Fibroblast of pulmonary artery (primary cell): ENCODE measurements at places on chromosomes 2 and 18.

GRCh38 chr2:200131307-200131706, 175.2 kb upstream of the SPATS2L start:
- DNase-seq, result no peak

DNA sequence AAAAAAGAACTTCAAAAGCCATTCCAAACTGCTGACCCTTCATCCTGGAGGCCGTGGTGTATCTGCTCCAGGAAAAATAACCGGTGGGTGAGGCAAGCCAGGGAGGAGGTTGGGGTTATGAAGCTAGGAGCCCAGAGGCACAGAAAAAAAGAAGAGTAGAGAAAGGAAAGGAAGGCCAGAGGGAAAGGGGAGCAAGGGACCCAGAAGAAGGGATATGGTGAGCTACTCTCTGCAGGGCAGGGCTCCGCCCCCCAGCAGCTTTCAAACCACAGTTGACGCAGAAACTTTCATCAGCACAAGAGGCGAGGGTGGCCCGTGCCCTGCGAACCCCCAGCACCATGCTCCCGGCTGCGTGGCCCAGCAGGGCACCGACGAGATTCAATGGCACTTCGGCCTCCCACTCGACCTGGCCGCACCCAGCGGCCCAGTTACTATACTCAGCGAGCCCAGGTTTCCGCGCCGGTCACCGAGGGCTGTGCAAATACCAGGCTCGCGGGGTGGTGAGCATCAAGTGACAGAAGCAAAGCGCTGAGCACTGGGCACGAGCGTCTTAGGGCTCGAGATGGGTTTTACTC, 665 bp downstream of the MCM6 start:
- DNase-seq, result peak; percentile 50

- peak; percentile 60 for DNase-seq
Observed at GRCh38 chr2:234694244-234695013, 197.5 kb upstream of the ARL4C start.

GRCh38 chr2:175468431-175469098, 287.1 kb upstream of the ATP5MC3 start:
- DNase-seq, result no peak

GRCh38 chr18:55934821-55935220, 346.8 kb upstream of the TCF4 start:
- DNase-seq, result no peak

DNA sequence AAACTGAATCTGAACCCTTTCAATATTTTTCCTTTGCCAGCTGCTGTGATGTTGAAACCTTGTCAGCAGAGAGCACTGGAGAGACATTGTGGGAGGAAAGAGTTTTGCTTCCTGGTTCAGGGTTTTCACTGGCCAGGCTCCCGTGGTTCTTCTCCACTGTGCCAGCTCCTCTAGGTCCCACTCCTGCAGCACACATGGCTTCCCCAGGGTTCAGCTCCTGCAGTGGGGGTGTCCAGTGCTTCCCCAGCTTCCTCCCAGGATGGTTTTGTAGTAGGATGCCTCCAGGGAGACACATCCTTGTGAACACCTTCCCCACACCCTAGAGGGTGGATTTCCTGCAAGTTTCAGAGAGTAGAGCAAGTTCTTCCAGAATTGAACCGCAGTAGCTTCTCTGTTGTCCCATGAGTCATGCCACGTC, 24.0 kb upstream of the SULT1C3 start:
- peak; percentile 41 for DNase-seq

DNA sequence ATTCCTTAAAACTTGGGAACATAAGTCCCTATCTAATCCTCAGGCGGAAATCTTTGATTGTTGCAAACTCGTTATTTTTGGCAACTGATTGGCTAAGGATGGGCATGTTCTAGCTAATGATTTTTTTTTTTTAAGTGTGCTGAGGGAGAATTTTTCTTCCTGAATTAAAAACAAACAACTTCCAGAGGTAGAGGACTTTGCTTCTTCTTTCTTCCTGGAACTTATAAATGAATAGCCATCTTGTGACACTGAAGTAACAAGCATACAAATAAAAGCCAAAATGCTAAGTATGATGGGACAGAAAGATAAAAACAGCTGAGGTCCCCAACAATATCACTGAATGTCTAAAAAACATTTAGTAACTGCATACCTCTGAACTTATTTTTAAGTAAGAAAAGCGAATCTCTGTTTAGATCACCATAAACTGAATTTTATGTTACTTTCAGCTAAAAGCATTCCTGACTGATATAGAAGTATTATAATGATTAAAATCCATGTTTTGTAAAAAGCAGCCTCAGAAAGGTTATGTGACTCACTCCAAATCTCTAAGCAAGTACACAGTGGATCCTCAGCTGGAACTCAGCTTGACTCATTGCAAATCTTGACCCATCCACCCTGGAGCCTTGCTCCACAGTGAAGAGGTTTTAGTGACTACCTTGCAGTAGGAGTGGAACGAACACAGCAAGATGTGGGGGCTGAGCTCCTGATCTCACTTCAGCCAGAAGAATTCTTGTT, 344.4 kb downstream of the CLIP4 start:
- peak; percentile 34 for DNase-seq

DNA sequence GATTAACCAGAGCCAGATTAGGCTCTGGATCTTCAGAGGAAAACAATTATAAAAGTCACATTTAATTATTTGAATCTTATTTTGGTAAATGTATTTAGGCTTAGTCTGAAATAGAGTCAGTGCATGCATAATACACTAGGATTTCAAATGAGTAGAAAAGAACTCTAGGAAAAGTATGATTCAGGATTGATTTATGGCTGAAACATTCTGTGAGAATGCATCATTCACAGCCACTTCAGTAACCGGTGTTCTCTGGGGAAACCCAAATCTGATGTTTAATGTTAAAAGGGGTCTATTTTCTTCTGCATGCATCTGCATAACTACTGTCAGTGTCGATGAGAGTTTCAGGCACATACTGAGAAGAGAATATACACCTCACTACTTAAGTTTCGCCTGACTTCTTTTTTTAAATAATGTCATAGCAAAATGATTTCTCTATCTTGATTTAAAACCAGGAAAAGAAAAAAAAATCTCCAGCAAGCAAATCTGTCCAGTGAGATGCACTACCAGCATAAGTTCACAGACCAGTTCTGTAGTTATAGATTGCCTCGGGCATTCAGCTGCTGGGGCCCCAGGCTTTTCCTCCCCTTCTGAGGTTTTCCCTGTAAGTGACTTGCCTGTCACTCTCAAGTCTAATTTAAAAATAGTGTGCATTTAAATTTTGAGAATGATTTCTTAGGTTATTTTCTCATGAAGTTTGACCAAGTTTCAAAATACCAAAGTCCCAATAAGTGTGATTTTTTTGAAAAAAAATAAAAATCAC, 501.5 kb downstream of the NR4A2 start:
- DNase-seq, result no peak

GRCh38 chr2:64610316-64610855, 43.3 kb downstream of the SERTAD2 start:
- no peak for DNase-seq

DNA sequence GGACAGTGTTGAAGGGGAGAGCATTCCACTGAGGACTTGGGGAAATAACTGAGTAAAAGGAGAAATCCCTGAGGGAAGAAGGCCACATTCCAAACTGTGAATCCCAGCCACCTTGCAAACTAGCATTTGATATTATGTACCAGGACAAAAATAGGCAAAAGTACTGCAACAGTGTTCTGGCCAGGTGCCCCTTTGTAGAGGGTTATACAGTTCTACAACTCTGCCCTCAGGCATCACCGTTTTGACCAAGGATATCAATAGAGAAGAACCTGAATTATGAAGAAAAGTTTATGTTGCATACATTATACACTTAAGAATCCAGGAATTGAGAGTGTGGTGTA, 20.6 kb upstream of the CAVIN2 start:
- no peak for DNase-seq

DNA sequence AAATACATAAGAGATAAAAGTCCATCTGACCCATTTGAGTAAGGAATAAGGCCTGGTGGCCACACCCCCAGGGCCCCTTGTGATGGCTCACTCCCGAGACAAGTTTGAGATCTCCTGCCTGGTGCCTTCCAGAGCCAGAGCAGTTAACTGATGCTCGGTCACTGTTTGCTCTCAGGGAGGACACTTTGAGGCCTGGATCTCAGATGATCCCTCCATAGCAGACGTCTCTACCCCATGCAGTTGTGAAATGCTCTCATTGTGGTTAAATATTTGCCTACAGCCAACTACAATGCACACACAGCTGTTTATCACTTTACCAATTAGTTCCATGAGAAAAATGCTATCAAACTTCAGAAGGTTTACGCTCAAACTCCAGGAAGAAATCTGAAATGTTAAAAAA, 12.3 kb downstream of the GYPC start:
- DNase-seq, result peak; percentile 12

DNA sequence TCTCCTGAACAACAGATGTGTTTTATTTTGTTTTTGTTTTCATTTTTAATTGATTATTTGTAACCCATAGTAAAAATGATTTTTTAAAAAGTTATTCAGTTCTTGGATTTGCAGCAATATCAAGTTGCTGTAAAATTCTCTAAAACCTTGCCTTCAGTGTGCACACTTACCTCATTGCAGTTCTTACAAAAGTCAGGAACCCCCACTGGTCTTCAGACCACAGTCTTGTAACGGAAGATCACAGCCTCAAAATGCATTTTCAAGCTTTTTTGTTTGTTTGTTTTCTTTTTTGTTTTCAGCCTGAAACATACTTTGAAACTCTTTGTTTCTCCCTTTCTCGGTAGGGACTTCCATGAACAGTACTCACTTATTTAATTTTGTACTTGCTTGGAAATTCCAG, 1012.8 kb upstream of the GYPC start:
- no peak for DNase-seq

DNA sequence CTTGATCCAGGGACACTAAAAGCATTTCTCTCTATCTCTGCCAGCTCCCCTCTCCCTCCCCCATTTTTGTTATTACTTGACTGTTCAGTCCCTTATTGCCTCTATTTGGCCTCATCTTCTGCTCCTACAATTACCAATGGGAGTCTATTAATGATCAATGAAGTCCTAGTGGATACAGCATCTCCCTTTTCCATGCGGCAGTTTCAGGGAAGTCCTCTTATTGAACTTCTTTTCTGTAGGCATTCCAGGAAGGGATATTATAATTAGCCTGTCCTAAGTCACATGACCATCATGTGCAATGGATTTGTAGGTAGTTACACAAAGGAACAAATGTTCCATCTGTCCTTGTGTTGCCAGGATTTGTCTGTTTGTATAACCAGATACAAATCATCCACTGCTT, 495.1 kb upstream of the CNTNAP5 start:
- no peak for DNase-seq

DNA sequence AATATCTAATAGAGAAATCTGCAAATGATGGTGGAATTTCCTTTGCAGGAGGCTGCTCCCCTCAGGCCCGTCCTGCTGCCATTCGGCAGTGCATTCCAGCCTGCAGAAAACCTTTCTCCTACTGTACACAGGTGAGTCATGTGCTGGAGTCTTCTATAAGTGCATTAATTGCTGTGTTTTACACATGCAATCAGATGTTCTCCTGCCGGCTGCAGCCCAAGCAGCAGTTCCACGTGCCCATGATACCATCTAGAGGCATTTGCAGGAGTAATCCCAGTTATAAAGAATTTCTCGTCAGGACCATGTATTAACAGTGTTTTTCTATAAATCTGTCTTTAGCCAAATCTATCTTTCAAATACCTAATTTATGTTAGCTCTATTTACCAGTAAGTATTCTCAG, 304.7 kb upstream of the HNMT start:
- DNase-seq, result no peak
